ENCODE measurements at places on chromosomes 3 and 15.

GRCh38 chr15:86906376-86906775, 826.7 kb downstream of the AGBL1 start:
- DNase-seq = no peak

DNA sequence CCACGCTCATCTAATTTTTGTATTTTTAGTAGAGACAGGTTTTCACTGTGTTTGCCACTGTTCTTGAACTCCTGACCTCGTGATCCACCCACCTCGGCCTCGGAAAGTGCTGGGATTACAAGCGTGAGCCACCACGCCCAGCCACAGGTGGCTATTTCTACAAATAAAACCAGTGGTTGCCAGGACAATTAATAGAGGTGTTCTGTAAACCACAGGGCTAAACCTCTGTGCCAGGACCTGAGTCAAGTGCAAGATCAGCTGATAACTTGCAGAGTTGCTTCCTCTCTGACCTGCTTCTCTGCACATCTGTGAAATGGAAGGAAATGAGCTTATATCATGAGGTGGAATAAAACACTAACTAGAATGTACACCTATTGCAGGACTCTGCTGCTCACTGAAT, 72.8 kb downstream of the CD200R1L start:
- no peak for DNase-seq

DNA sequence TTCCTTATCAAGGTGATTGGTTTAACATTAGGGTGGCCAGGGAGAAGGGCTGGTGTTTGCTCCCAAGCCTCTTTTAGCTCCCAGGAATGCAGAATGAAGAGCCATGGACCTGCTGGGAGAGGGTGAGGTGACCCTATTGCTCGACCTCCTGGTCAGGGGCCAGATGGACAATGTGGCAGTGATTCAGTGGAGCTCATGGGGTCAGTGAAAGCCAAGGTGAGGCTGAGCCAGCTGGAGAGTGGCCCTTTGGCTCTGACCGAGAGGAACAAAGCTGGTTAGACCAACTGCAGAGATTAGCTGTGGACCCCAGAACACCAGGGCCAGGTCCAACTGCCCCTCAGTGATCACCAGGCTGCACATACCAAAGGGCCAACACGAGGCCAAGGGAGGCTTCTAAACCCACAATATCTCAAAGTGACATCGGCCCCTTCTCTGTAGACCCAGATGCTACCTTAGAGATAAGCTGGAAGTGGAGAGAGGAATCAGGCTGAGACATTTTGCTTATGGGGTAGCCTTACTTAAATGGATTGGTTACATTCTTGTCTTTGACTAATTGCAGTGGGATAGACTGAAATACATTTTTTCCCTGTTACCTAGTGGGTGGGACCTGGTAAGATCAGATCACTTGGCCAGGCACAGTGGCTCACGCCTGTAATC, 15.8 kb upstream of the BTBD1 start:
- no peak for DNase-seq

GRCh38 chr15:92902737-92903593, 2.8 kb downstream of the CHD2 start:
- DNase-seq = no peak

GRCh38 chr3:23258110-23258509, 55.0 kb downstream of the UBE2E2 start:
- no peak for DNase-seq

GRCh38 chr15:33131552-33132232, 62.8 kb downstream of the FMN1 start:
- DNase-seq = no peak

- no peak for DNase-seq
Measured at GRCh38 chr3:8561370-8561769, 59.7 kb downstream of the LMCD1 start.

DNA sequence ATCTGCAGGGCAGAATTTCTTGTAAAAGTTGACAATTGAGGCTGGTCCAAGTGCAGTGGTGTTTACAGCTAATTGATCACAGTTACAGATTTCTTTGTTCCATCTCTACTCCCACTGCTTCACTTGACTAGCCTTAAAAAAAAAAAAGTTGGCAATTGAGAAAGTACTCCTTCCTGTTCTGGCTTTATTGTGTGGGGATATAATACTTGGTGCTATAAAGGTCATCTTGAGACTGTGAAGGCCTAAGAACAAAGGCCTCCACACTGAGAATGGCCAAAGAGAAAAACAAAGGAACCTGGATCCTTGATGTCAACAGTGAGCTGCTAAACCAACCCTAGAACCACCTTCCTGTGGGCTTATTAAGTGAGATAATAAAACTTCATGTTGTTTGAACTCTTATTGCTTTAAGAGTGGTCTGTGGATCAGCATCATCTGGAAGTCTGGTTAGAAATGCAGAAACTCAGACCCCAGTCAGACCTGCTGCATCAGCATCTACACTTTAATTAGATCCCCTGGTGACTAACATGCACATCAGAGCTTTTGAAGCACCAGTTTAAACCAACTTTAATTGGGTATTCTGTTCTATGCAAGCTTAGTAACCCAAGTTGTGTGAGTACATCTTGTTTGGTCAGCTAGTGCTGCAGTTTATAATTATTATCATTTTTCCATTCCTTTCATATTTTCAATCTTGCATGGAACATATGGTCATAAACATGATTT, 55.2 kb downstream of the TMOD3 start:
- no peak for DNase-seq

DNA sequence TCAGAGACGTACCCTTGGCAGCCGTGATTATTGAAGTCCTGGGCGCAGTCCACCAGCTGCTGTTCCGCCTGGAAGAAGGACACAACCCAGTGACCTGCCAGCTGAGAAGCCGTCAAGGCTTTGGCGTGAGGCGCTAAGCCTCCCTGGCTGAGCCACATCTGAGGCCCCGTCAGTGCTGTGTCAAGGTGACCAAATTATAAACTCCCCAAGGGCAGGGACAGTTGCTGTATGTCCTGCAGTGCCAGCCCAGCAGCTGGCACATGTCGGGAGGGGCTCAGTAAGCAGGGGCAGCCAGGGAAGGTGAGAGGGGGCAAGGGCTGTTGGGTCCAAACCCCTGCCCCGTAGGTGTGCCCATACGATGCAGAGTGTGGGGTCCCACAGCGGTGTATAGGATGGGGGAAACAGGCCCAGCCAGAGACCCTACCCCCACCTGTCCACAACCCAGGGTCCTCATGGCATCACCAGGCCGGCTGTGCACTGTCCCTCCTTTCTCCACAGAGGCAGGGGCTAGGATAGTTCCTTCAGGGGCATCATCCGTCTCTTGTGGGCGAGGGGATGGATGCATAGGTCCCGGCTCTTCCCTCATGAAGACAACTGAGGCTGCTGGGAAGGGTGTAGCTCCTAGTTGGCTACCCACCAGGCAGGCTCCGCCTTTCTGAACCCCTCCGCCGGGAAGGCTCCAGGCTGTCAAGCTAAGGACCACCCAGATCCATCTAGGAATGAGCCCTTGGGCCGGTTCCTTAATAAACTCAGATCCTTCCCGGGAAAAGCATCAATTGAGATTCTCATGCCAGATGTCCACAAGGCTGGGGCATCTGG, 13.2 kb downstream of the CTSH start:
- no peak for DNase-seq

DNA sequence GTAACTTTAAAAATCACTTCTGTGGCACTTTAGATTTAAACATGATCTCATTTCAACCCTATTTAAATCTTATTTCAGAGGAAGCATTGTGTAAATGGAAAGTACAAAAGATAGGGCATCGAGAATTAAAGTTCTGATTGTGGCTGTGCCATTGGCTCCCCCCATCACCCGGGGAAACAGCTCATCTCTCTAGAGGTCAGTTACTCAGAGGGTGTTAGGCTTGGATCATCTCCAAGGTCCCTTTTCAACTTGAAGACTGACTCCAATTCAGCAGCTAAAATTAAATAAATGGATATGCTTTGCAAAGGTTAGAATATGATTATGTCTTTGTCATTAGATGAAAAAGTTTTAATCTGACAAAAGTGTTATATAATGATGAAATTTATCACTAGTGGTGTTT, 20.1 kb downstream of the CADM2 start:
- no peak for DNase-seq

DNA sequence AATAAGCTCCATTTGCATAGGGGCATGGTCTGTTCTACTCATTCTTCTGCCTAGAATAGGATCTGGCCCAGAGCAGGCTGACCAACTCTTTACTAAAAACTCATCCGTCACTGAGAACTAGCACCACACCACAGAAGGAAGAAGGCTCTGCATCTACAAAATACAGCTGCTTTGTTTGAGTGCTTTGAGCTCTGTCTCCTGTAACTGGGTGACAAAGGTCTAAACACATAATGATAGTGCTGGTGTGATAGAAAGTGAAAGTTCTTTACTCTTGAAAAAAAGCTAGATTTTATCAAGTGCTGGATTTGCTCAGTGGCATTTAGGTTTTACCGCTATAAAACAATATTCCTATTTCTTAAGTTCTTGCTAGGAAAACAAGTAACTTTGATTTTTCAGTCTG, 140.7 kb downstream of the FHIT start:
- no peak for DNase-seq

- DNase-seq = no peak
Measured at GRCh38 chr3:127166501-127167065, 26.3 kb upstream of the PRR23E start.

DNA sequence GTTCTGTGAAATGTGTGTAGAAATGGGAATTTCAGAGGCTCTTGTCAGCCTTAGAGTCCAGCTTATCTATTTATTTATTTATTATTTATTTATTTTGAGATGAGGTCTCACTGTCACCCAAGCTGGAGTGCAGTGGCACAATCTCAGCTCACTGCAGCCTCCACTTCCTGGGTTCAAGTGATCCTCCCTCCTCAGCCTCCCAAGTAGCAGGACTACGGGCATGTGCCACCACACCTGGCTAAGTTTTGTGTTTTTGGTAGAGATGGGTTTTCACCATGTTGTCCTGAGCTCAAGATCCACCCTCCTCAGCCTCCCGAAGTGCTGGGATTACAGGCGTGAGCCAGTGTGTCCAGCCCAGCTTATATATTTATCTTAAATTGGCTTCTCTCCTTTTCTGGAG, 11.5 kb downstream of the CNOT10 start:
- no peak for DNase-seq

- DNase-seq = no peak
Measured at GRCh38 chr15:25094519-25094918, 139.7 kb downstream of the SNRPN start.

DNA sequence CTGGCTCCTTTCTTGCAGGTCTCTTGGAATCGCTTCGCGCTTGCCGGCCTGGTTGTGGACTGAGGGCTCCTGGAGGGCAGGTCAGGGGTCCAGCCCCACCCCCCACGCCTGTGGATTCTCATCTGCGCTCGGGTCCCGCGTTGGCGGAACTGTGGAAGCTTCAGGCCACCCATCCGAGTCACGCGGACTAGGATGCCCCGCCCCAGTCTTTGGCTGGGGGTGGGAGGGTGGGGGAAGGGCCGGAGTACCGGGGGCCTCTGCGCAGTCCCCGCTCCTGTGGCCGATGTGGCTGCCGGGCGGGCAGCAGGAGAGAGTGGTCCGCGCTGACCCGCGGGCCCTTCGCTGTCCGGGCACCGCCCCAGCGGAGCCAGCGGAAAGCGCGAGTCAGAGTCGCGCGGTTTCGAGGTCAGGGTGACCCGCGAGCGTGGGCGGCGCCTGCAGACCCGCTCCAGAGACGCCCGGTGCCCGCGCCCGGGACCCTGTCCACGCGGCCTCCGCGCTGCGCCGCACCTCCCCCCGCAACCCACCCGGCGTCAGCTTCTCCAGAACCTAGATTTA, 114.2 kb downstream of the KLF13 start:
- DNase-seq = no peak

GRCh38 chr3:113825090-113825489, 13.5 kb upstream of the GRAMD1C start:
- DNase-seq = no peak

DNA sequence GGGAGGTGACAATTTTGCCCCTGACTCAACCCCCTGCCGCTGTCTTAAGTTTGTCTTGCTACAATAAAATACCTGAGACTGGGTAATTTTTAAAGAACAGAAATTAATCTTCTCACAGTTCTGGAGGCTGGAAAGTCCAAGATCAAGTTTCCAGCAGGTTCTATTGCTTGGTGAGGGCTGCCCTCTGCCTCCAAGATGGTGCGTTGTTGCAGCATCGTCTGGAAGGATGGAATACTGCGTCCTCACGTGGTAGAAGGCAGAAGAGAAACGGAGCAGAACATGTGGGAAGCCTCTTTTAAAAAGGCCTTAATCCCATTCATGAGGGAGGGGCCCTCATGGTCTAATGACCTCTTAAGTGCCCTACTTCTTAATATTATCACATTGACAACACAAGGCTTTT, 87.3 kb upstream of the SNTN start:
- DNase-seq = no peak

DNA sequence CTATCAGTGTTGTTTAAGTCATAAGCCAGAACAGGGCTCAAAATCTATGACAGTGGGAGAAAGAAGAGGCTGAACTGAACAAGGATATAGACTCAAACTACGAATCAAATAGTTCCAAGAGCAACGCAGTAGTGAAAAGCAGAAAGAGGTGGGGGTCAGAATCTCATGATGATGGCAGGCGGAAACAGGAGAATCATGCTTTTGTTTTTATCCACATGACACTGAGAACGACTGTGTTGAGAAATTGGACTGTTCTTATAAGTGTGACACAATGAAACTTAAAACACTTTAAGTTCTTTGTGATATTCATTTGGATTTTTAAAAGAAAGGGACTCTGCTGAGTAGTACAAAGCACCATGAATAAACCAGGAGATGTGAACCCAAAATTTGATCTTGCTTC, 309.4 kb downstream of the ULK4 start:
- DNase-seq = no peak

- DNase-seq = no peak
Measured at GRCh38 chr15:57401546-57401945, 25.2 kb downstream of the CGNL1 start.

DNA sequence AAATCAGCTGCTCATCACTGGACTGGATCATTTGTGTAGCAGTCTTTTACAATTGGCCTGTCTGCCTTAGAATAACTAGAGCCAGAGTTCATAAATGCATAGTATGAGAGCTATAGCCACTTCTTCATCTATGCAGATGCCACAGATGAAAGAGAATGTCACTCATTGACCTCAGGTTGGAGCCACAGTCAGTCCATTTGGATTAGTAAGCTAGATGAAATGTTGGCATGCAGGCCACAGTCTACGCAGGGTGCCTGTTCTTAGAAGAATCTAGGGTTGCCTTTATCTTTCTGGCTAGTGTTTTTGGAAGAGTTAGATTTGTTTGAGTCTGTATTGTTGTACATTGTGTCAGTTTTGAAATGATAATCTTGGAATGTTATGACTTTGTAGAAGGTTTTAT, 25.4 kb upstream of the EDEM1 start:
- DNase-seq = no peak

- no peak for DNase-seq
Measured at GRCh38 chr3:185351396-185351795, 11.5 kb upstream of the MAP3K13 start.

GRCh38 chr3:198079771-198080520, 119.9 kb downstream of the LMLN start:
- DNase-seq = no peak

DNA sequence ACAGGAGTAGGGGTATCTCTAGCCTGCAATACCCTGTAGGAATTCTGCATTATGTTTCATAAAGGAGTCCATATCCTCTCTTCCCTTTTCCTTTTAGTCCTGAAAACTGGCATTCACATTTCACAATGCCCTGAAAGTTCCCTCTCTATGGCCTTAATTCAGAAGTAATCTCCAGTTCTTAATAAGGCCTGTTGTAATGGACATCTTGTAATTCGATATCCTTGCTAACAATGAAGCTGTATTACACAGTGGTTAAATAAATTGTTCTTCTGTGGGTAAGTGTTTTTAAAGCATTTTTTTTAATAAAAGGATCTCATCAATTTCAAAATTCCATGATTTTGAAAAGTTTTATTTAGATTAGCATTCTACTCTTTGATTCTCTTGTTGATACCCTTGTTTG, 34.3 kb upstream of the NEO1 start:
- DNase-seq = no peak

- no peak for DNase-seq
Measured at GRCh38 chr3:62558549-62559112, 185.3 kb upstream of the FEZF2 start.
